RWPE2 (cell line): ENCODE measurements at places on chromosomes 11 and 22.

DNA sequence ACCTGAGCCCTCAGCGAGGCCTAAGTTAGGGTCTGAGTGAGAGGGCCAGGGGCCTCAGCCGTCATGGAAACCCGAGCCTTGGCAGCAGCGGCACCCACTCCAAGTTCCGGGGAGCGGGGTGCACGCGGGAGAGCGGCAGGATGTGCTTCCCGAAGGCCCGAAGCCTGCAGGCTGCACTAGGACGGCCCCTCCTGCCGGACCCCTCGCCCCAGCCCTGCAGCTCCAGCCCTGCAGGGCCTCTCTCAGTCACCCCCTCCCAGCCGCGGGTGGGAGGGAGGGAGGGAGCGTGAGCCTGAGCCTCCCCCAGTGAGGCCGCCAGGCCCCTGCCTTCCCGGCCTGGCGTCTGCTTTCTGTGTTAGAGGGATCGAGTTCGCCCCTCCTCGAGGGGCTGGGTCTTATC is 22.6 kb downstream of the MRPL23 start:
- no peak for DNase-seq

DNA sequence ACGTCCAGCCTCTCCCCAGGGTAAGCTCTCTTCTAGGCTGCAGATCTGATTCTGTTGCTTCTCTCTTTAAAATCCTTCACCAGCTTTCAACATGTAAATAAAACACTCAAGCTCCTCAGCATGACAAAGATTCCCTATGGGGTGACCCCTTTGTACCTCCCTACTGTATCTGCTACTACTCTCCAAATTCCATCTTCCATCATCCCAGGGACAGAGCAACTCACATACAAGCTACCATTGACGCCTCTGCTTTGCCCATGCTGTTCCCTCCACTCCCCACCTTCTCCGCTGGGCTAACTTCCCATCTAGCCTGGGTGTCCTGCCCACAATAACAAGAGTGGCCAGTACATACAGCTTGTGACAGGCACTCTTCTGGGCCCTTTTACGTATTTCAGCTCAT is 207.5 kb upstream of the ZBED5 start:
- DNase-seq, result no peak

DNA sequence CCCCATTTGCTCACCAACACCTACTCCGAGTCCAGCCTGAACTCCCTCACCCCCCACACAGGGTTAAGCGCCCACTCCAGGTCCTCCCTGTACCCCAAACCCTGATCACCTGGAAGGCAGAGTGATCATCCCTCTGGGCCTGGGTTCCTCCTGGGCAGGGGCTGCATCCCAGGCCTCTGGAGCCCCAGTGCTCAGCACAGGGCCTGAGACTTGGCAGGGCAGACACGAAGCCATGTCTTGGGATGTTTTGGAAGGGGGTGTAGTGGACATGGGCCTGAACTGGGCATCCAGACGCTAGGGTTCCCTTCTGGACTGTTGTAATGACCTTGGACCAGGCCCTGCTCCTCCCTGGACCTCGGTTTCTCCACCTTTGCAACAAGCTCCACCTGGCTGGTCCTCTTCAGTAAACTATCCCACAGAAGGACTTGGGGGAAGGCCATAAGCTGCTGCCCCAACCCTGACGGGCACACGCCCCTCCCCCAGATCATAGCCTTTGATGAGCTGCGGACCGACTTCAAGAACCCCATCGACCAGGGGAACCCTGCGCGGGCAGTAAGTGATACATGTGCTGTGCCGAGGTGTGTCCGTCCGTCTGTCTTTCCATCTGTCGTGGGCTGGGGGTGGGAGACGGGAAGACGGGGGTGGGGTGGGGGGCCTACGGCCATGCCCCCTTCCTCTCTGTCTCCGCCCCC is 3.9 kb downstream of the CNIH2 start:
- DNase-seq, result no peak

- no peak for DNase-seq
Observed at GRCh38 chr11:119909495-119909894, 180.5 kb upstream of the NECTIN1 start.

DNA sequence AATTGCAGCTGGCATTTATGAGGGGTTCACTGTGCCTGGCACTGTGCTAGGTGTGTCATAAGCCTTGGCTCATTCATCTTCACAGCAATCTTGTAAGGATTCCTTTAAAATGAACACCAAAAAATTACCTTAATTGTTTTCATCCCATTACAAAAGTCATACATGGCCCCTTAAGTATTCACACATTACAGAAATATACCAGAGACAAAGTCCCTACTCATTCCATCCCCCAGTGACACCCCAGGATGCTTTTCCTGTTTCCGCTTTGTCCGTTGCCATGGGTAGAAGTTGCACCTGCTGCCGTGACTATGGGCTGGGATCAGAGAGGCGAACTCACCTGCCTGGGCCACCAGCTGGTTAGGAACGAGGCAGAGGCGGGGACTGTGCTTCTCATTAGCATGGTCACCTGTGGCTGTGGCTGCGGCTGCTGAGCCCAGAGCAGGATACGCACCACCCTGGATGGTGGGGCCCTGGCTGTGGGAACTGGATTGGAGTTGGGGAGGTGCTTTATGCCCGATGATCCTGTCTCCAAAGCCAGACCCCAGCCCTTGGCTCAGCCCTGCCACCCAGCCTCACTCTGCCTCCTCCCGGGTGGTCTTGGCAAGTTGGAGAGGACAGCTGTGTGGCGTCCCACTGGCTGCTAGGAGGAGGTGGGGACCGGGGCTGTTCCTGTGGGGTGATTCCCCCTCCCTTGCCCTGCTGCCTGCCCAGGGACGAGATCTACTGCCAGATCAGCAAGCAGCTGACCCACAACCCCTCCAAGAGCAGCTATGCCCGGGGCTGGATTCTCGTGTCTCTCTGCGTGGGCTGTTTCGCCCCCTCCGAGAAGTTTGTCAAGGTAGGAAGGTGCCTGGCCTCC is 60.8 kb downstream of the MYO7A start:
- no peak for DNase-seq

GRCh38 chr11:8263109-8263768 is 439 bp downstream of the LMO1 start:
- DNase-seq, result no peak

GRCh38 chr22:29074276-29074772 is 1.5 kb downstream of the KREMEN1 start:
- no peak for DNase-seq

DNA sequence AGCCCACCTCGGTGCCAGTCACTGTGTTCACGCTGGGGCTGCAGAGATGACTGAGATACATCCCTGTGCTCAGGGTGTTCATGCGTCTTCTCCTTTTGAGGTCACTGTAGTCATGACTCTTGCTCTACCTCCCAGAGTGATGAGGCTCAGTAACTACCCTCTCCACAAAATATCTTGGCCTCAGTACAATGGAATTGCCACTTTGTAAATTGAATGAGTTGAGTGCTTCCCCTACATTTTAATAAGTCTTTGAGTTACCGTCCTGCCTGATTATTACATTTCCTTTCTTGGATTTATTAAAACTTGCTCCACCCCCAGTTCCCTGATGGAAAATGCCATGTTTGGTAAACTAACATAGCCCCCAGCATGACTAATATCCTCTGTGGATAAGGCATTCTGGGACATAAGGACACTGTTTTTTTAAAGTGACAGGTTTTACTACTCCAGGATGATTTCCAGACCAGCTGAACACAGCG is 15.9 kb downstream of the PRSS23 start:
- DNase-seq, result no peak

DNA sequence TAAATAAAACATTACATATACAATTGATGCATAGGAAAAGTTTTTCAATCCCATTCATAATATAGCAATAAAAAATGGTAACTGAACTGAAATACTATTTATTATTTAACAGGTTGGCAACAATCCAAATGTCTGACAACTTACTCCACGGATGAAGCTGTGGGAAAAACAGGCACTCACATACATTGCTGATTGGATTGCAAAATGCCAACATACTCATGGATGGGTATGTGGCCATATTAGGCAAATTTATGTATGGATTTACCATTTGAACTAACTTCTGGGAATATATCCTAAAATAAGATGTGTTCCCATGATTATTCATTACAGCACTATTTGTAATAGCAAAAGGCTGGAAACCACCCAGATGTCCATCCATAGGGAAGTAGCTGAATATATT is 3.2 kb upstream of the BIRC2 start:
- no peak for DNase-seq

- no peak for DNase-seq
Observed at GRCh38 chr11:69294571-69295078, 670 bp downstream of the MYEOV start.

DNA sequence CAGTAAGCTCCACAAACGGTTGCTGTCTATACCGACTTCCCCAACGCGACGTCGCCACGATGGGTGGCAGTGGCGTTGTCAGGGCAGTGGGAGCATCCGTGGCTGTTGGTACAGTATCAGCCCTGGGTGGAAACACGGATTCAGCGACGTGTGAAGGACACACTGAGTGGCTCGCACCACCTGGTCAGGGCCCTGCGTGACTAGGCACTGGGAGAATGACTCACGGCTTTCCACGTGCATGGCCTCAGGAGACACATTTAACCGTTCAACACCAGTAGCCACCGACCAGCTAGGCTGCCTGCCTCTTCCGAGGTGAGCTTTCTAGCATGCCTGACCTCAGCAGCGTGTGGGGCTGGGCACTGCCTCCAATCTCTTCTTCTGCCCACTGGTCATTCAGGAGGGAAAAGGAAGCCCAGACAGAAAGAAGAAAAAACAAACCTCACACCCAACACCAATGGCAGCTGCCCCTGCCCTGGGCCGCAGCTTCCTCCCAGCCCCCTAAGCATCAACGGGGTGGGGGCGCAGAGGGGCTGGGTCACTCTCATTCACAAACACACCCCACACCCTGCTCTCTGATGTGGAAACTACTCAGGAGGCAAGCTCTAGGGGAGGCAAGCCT is 59.0 kb downstream of the MYH9 start:
- DNase-seq, result peak; percentile 84

GRCh38 chr11:77069969-77070582 is 3.3 kb downstream of the CAPN5 start:
- peak; percentile 29 for DNase-seq

DNA sequence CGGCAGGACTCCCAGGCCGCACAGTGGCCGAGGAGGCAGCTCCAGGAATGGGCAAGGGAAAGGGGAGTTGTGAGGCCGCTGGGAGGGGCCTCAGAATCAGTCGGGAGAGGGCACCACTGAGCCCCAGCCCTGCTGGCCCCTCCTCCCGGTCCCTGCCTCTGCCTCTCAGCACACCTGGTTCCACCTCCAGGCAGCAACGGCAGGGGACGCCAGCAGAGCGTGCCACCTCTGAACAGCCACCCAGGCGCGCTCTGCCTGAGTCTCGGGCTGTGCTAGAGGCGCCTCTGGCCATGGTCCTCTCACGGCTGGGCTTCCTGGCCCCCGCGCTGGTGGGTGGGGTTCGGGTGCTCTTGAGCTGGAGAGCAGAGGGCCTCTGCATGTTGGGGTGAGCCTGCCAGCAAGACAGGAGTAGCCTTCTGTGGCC is 33.0 kb downstream of the MOB2 start:
- DNase-seq, result no peak

- no peak for DNase-seq
Observed at GRCh38 chr22:42743501-42743991, 22.9 kb upstream of the A4GALT start.

DNA sequence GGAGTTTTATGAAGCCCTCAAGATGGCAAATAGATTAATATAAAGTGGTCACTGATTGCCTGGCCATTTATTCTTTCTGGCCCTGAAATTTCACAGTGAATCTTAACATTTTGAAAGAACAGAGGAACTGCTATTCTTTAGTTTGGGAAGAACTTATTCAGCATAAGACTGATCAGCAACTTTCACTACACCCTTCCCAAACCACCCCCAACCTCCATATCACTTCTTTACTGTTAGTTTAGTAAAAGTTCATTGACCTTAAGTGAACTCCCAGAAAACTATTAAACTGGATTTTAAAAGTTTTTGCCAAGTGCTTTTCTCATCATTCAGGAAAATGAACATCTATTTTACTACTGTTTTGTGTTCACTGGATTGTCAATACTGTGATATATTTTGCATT is 77.4 kb downstream of the NARS2 start:
- DNase-seq, result no peak

DNA sequence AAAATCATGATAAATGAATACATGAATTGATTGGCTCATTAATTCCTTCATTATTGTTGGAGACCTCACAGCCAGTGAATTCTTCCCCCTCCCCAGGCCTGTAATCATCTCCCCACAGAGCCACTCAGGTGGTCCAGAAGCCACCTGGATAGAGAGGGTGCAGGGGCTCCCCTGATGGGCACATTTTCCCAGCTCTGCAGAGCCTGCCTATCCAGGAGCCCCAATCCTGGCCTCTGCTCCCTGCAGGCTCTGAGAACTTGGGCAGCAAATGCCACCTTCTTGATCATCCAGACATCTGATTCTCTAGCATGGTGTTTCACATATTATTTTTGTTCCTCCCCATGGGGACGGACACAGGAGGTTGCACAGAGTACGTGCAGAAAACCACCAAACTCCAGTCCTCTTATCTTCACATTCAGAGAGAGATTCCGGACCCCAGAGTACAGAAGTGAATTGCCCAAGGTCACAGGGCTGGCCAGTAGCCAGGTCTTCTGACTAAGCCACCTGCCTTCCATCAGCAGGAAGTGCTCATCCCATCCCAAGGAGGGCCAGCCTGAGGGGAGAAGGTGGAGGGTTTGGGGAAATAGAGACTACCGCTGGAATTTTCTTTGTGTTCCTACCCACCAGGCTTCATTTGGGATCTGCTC is 348.0 kb downstream of the BUD13 start:
- no peak for DNase-seq

DNA sequence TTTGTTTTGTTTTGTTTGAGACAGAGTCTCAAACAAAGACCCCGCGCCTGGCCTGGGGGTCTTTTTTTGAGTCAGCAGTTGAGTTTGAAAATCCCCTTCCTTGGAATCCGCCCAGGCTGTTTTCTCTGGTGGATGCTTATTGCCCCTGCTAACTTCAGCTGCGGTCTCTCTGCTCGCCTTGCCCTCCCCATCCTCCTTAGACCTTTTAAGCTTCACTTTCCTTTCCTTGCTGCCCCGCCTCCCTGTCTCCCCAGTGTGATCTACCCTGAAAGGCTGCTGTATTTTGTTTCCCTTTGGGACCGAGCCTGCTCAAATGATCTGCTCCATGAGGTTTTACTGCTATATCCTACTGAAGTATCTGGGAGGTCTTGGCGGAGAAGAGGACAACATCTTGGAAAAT is 2.5 kb downstream of the USP18 start:
- no peak for DNase-seq

- no peak for DNase-seq
Observed at GRCh38 chr22:33962409-33962808, 42.1 kb upstream of the LARGE1 start.

GRCh38 chr22:31096657-31097279 is 10.6 kb downstream of the SELENOM start:
- DNase-seq, result no peak

GRCh38 chr11:61545341-61545740 is 35.5 kb downstream of the SYT7 start:
- DNase-seq, result no peak

GRCh38 chr11:69563946-69564775 is 76.8 kb upstream of the CCND1 start:
- DNase-seq, result no peak

- no peak for DNase-seq
Observed at GRCh38 chr22:35842954-35843353, 125.3 kb downstream of the APOL5 start.

GRCh38 chr22:44484618-44485017 is 13.4 kb downstream of the RTL6 start:
- DNase-seq, result no peak
